ENCODE measurements at places on chromosomes 4 and X.

DNA sequence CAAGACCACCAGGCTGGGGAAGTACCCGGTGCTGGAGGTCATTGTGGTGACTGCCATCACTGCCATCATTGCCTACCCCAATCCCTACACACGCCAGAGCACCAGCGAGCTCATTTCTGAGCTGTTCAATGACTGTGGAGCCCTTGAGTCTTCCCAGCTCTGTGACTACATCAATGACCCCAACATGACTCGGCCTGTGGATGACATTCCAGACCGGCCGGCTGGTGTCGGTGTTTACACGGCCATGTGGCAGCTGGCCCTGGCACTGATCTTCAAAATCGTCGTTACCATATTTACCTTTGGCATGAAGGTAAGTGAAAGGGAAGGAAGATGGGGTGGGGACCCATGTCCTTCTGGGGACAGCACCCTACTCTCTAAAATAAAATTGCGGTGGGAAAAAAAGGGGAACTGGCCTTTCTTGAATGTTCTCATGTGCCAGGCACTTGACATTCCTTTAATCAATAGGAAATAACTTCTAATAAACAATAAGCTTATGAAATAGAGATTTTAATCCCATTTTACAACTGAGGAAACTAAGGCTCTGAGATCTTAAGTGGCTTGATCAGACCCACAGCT is 51.6 kb downstream of the CLCN4 start:
- no peak for DNase-seq

- DNase-seq, result no peak
Observed at GRCh38 chr4:76313547-76313946, 7.0 kb downstream of the STBD1 start.

DNA sequence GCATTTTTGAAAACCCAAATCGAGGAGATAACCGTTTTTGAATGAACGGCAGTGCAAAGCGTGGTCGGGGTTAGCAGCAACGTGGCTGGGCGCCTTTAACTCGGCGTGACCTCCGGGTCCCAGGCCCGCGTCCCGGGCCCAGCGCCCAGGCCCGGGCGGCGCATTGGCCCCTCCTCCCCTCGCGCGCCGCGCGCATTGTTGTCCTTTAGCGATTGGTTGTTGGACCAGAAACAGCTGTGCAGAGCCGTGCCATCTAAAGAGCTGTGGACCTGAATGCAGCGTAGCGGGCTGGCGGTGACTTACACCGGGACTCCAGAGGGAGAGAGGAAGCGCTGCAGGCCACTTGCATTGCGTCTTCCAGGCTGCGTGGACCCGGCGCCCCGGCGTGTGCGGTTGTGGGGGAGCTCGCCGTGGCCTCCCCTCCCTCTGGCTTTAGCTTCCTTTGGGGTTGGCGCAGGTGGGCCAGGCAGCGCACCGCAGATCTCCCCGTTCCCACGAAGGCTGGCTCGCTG is at the start of gene STOX2:
Gene STOX2 (plus strand): TSS at position 227 of the 512 bp plus-strand sequence. CDS start 1,484 bp downstream, outside the sequence.
- DNase-seq, result no peak

GRCh38 chr4:143858456-143858855 is 46.9 kb downstream of the GYPE start:
- no peak for DNase-seq

DNA sequence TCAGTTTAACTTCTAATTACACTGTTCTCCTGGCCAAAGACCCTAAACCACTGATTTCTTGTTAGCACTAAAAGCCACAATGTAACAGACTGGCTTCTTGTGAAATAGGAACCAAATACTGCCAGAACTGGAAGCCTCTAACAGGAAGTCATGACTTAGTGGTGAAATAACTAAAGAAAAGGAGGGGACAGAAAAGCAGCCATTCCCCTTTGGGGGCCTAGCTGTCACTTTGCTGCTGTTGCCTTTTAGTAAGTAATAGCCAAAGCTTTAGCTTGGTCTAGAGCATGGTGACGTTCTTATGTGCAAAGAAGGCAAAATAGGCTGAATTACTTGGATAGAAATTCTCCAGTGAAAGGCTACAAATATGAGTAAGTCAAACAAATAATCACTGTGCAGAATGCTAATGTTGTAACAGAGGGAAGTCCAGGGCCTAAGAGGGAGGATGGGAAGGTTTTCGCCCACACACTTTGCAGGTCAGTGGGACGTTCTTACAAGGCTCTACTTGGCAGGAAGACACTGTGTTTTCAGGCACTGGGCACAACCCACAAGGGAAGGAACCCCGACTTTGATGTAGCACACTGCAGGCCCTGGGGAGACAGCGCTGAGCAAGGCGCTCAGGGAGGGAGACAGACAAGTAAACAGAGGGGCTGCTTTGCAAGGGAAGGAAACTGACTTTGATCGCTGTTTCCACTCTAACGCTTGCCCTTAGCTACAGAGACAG is 16.7 kb downstream of the GAB3 start:
- no peak for DNase-seq

DNA sequence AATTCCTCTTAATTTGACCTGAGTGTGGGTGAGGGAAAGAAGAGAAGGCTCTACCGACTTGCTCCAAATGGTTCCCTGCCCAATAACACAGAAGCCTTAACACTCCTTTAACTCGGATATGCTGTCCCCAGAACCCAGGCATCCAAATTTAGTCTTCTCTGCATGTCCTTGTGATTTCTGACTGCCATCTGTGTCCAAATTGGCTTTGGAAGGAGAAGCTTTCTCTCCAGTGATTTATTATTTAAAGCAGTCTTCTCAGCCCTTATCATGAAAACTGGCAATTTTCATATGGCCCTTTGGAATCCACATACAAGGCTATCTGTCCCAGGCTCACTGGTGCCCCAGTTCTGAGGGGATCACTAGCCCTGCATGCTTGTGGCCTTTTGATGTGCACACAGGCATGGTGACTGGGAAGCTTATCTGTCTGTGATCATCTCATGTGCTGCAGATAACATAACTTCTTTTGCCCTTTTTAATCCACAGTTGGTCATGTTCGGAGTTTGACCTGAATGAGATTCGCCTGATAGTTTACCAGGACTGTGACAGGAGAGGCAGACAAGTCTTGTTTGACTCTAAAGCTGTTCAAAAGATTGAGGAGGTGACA is 56.7 kb downstream of the FNIP2 start:
- no peak for DNase-seq

DNA sequence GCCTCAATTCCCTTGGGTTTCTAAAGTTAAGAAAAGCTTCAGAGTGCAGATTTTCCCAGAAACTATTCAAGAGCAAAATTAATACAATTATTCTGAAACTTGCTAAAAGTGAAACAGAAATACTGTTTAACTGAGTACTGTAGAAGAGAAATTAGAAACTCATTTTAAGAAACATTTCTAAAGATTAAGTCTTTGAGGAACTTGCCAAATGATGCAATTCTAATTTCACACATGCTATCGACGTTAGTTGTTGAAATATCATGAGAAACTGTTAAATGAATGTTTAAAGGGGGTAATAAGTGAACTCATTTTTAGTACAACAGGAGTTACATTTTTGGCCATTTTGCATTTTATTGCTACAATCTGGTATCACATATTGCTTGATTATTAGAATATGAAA is 125.3 kb upstream of the MAOA start:
- no peak for DNase-seq

GRCh38 chr4:99436462-99436861 is 1.3 kb upstream of the ADH7 start:
- DNase-seq, result no peak

DNA sequence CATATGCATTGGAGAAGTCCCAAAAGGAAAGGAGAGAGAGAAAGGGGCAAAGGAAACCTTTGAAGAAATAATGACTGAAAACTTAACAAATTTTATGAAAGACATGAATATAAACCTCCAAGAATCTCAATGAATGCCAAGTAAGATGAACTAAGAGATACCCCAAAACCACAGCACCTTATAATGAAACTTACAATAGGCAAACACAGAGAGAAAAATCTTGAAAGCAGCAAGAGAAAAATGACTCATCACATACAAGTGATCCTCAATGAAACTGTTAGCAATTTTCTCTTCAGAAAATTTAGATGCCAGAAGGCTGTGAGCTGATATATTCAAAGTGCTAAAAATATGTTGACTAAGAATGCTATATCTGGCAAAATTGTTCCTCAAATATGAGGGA is 10.1 kb downstream of the SMIM10L2A start:
- DNase-seq, result no peak

- no peak for DNase-seq
Observed at GRCh38 chrX:1676866-1677265, 62.0 kb downstream of the ASMT start.

GRCh38 chrX:13029887-13030771 is 14.3 kb downstream of the FAM9C start:
- no peak for DNase-seq

DNA sequence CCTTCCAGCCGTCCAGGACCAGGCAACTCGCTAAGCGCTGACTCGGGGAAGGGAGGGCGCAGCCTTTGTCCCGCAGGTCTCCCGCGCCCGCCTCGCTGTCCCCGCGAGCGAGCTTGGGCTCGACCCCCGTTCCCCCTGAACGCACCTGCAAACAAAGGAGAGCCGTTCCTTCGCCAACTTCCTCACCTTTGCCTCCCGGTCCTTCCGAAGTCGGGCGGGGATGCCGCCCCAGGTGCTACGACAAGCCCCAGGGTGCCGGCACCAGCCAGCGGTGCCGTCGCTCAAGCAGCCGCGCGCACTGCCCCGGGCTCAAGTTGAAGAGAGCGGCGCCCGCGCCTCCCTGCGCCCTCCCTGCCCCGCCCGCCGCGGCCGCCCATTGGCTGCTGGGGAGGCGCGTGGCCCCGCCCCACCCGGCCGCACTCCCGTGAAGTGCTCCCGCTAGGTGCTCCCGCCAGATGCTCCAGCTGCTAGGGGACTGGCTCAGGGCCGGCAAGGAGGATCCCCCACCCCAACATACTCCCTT is 107.1 kb downstream of the NSUN7 start:
- DNase-seq, result no peak

- no peak for DNase-seq
Observed at GRCh38 chr4:119082661-119083060, 53.0 kb upstream of the MYOZ2 start.

DNA sequence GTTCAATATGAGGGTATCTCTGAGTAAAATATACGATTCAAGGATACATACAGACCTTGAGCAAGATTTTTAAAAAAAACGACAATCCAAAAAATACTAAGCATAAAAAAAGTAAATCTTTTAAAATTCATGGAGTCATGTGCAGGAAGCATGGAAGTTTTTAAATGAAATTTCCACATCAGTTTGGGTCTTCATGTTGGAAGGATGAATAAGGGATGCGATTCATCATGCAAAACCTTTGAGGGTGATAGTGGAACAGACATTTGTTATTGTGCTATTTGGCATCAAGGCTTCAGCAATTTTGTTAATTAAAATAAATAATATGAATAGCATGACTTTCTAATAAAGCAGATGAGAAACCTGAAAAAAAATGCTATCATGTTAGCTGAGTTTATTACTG is 815.0 kb upstream of the PCDH10 start:
- no peak for DNase-seq

- no peak for DNase-seq
Observed at GRCh38 chrX:3951859-3952258, 238.4 kb upstream of the PRKX start.

GRCh38 chrX:54944816-54945215 is 24.2 kb downstream of the TRO start:
- DNase-seq, result no peak

DNA sequence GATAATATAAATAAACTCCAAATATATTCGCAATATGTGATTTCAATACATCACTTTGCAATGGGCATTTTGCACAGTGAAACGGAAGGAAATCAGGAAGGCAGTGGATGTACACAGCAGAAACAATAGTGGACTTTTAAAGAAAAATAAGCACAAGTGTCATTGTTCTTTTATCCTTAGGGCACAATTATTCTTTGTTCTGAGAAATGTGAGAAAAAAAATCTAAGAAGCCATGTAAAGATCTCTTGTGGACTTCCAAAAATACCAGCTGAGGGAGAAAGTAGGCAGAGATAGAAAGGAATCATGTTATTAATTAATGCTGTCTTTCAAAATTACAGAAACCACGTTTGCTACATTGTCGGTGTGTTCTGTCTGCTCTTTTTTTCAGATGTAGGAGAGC is 17.6 kb upstream of the PRRG1 start:
- no peak for DNase-seq

DNA sequence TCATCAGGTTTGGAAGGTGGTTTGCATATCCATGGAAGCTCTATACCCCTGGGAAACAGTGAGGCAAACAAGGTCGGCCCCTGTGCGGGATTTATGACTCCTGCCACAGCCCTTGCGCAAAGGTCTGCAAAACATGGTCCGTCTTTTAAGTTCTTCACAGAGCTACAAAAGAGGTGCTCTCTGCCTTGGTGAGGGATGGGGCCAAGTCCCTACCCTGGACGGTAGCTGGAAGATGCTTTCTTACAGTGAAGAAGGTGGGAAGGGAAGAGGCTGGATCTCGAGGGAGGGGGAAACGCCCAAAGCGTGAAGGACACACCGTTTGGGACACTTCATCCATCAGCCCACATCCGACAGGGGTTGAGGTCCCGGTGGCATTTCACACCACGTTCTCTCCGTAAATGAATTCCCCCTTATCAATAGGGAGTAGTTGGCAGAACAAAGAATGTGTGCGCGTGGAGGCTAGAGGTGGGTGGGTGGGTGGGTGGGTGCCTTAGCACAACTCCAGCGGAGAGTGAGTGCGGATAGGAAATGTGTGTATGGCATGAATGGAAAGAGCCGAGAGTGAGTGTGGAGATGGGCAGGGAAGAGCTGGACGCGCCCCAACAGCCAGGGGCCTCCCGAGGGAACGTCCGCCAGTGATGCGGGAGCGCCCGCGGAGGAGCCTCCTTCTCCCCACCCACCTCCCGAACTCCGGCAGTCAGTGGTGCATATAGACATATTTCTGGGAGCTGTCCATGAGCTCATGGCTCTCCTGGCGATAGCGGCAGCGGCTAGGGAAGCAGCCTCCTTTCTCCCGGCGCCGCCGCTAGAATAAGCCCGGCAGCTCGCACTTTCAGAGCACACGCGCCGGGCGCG is 68.3 kb downstream of the LARP7 start:
- DNase-seq, result no peak
